GM12892 (cell line): ENCODE measurements at places on chromosomes 3 and 15.

DNA sequence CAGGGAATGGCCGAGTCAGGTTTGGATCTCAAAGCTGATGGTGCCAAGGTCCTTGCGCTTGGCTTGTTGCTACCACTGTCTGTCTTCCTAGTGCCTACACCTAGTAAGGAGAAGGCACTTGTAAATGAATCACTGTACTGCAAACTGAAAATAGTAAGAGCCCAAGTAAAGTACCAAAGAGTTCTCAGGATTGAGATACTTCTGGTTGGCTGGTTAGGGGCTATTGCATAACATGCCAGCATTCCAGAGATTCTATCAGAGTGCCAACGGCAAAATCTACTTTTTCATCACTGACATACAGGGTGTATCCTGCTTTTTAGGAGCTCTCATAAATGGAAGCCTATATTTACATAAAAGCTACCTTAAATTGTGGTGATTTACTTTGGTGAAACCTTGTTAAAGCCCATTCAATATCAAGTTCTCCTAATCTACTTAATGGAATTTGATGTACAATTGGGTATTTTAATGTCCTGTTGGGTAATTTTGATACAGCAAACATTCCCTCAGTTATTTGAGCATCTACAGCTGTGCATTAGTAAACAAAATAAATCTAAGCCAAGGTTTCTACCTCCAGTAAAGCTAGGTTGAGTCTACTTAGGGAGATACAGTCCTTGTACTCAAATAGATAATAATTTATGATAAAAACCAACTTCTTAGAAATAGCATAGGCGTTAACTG, 30.7 kb upstream of the CHD2 start:
- no peak for DNase-seq

DNA sequence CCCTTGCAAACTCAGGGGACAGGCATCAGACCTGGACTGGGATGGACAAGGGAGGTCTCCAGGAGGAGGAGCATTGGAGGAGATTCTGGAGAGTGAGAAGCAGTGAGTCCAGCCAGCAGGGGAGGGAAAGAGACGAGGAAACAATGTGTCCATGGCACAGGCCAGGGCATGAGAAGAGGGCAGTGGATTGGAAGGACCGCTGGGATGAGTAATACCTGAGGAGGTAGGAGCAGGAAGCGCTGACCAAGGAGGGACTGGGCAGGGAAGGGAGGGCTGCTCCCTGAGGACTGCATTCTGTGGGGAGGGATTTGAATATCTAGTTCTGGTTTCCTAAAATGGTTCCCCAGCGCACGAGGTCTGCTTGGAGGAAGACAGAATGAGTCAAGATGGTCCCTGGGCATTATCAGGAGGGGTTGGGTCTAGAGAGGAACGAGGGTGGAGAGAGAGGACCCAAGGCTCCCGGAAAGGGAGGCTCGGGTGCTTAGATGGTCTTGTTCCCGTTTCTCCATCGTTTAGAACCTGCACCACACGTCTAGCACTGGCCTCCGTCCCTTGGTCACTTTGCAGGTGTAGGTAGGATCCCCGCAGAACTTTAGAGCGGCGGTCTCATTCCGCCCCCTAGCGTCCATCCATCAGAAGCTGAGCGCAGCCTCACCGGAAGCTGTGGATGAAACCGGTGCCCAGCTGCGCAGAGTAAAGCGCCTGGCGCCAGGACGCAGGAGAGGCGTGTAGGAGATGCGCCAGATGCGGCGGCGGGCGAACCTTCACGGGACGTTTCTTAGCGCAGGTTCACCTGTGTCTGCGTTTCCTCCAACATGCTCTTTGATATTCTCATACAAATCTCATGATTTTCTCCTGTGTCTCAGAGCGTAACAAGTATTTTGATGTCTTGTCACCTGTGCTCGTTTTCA, 190.7 kb upstream of the NDN start:
- no peak for DNase-seq

GRCh38 chr3:45677033-45677446, 12.2 kb upstream of the SACM1L start:
- no peak for DNase-seq

GRCh38 chr3:176697284-176697889, 499.9 kb downstream of the TBL1XR1 start:
- no peak for DNase-seq

- no peak for DNase-seq
Observed at GRCh38 chr15:38085114-38085513, 150.7 kb downstream of the TMCO5A start.

GRCh38 chr3:176896640-176897039, 300.6 kb downstream of the TBL1XR1 start:
- DNase-seq = no peak

- DNase-seq = no peak
Observed at GRCh38 chr3:146464005-146464595, 5.3 kb downstream of the PLSCR2 start.

DNA sequence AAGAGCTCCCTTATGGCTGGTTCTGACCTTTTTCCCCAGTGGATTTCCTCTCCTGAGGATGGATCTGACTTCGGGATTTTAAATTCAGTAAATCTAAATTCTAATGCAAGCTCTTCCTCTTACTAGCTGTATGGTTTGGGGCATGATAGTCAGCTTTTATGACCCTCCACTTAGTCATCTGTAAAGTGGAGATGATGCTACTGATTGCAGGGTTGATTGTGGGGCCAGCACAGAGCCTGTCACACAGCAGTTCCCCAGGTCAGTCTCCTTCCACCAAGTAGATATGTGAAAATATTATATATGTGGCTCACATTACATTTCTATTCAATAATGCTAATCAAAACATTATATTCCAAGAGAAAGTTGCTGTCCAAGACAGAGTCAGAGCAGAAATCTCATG, 141.3 kb upstream of the UBE2E1 start:
- DNase-seq = no peak

DNA sequence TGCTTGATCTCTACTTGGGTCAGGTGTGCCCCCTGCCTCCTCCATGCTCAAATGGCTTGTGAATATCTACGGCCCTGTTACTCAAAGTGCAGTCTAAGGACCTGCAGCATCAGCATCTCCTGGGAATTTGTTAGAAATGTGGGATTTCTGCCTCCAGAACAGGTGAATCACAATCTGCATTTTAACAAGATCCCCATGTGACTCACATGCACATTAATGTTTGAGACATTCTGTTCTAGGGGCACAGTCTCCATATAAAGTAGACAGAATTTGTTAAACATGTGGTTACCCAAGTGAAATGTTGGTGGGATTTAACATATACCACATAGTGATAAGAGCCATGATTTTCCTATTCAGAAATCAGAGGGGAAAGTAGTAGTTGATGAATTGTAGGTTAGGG, 256.2 kb downstream of the NR1D2 start:
- DNase-seq = no peak

GRCh38 chr3:139427283-139428060, 38.0 kb upstream of the COPB2 start:
- DNase-seq = peak; percentile 12

DNA sequence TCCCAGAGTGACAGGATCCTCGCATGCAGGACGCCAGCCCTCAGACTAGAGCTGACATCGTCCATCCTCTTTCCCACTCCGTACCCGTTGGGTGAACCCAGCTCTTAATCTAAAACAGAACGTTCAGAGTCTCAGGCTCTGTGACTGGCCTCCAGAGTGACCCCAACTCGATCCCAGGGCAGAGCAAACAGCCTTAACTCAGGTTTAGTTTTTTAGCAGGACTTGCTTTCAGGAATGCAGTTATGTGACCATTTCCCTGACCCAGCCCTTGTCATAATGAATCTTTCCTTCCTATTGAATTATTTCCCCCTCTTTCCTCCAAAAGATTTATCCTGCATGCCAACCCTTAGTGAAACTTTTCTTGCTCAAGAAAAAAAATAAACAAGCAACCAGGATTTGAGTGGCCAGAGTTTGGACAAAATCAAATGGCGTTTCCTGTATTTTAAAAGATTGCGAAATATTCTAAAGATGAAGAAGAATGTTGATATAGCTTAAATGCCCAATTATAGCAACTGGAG, 47.8 kb upstream of the RARB start:
- no peak for DNase-seq

DNA sequence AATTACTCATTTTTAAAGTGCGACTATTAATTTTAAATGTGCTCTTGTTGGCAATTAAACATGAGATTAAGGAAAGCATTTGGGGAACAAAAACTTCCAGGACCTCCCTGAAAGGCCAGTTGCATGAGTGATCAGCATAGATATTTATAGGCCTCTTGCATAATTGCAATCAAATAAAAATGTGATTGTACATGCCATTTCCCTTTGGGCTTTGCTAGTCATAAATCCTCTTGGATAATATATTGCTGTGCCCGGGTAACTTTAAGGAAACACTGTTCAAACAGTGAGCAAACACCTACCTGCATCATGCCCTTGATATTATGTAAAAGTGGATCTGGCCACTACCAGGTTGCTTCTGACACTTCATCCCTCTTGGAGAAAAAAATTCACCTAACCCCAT, 239.1 kb downstream of the MCTP2 start:
- DNase-seq = no peak

DNA sequence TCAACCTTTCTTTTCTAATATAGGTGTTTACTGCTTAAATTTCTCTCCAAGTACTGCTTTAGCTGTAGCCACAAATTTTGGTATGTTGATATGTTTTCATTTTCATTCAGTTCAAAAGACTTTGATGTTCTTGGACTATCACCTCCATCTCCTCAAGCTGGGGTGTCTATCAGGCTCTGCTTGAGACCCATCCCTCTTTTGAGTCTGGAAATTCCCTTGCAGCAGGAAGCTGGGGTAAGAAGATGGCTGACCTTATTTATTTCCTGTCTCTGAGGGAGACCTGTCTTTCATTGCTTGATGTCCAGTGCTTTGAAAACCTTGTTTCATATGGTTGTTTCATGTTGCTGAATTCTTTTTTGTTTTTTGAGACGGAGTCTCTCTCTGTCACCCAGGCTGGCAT, 60.5 kb upstream of the ADPGK start:
- no peak for DNase-seq

DNA sequence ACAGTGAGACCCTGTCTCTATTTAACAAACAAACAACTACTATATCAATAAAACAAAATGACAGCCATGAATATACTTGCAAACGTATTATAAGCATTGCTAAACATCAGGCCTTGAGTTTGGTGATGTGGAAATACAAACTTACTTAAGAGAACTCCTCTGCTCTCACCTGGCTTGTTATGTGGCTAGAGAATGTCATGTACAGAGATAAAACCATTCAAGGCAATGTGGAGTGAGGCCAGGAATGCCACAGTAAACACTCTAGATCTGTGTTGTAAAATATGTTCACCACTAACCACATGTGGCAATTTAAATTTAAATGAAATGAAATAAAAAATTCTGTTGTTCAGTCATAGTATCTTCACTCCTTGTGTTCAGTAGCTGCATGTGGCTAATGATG, 22.7 kb upstream of the RARB start:
- DNase-seq = no peak

DNA sequence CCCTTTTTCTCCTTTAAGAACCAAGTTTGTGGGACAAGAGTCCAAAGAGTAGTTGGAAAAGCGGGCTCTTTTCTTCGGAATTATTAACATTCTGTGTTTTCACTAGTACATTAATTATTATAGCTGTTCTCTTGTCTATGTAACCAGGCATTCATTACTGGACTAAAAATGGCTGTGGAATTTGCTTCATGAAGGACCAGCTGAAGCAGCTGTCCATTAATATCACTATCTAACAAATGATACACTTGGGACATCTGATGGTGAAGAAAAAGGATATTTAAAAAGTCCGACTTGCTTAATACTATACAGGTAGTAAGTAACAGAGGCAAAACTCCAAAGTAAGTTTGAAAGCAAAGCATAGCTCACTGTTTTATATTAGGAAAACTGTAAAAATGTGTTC, 728.9 kb upstream of the DPPA4 start:
- DNase-seq = no peak

GRCh38 chr3:141239511-141240281, 8.1 kb downstream of the PXYLP1 start:
- DNase-seq = no peak

GRCh38 chr15:34879107-34879506, 83.8 kb upstream of the ACTC1 start:
- no peak for DNase-seq

GRCh38 chr15:48537271-48538113, 108.0 kb downstream of the FBN1 start:
- DNase-seq = no peak

GRCh38 chr15:97968380-97968779, 7.9 kb downstream of the ARRDC4 start:
- DNase-seq = no peak

GRCh38 chr3:197491478-197491877, 64.3 kb downstream of the BDH1 start:
- no peak for DNase-seq

DNA sequence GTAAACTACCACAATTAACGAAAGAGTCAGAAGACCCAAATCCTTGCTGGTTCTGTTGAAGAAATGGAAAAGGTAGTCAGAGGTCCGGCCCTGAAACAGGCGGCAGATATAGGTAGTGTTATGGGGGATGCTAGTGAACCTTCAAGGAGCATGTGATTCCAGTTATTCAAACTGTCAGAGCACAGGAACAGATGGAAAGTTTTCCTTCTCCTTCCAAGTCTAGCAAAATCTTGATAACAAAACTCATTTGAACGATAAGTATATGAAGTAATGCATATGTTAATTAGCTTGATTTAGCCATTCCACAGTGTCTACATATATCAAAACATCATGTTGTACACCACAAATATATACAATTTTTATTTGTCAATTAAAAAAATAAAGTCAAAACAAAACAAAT, 26.6 kb upstream of the GOLGA8J start:
- no peak for DNase-seq

DNA sequence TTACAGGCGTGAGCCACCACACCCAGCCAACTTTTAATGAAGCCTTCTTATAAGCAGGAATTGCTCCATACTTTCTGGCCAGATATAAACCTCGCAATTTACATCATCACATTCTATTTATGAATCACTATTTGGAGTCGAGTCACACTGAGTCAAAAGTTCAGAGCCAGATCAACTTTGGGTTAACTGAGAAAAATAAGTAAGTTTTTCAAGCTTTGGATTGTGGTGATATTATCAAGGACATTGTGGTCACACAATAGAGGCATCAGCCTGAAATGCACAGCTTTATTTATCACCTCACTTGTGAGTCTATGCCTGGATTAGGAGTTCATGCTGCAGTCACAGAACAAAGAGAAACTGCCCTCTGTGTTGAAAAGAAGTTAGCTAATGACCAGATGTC, 1163.5 kb downstream of the ROBO1 start:
- DNase-seq = no peak

- peak; percentile 54 for DNase-seq
Observed at GRCh38 chr15:101127506-101128076, 124.3 kb downstream of the CHSY1 start.

- DNase-seq = no peak
Observed at GRCh38 chr3:40850861-40851260, 326.1 kb downstream of the ZNF621 start.

DNA sequence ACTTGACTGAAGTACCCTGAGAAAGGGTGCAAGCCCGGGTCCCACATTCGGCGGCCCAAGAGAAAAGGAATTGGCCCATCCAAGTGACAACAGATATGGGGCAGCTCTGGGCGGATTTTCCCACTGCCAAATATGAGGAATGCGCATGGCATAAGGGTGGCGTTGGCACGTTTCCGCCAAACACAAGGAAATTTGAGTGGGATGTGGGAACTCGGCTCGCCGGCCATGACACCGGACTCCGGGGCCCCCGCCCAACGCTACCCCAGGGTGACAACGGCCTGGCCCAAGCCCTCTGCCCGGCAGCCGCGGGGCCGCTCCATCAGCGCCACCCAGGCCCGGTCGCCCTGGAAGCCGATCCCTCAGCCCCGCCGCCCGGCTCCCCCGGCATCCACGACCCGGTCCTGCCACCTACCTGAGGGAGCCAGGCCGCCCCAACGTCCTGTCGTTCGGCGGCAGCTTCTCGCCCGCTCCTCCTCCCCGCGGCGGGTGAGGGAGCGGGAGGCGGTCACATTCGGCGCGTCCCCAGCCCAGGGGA, 449 bp downstream of the RAF1 start:
- no peak for DNase-seq
